ENCODE measurements at places on chromosomes 6 and 20. TPM values are rescaled to one million over a fixed set of nuclear protein-coding genes. Genes with fewer than 3 reads are reported as not detected.

MEP1A gene
- not detected for total RNA-seq

TMEM244 gene
- total RNA-seq = not detected

OSBPL2 gene
- 58.5 TPM for total RNA-seq

GPX5 gene
- total RNA-seq = not detected

TCF21 gene
- total RNA-seq = not detected

DNA sequence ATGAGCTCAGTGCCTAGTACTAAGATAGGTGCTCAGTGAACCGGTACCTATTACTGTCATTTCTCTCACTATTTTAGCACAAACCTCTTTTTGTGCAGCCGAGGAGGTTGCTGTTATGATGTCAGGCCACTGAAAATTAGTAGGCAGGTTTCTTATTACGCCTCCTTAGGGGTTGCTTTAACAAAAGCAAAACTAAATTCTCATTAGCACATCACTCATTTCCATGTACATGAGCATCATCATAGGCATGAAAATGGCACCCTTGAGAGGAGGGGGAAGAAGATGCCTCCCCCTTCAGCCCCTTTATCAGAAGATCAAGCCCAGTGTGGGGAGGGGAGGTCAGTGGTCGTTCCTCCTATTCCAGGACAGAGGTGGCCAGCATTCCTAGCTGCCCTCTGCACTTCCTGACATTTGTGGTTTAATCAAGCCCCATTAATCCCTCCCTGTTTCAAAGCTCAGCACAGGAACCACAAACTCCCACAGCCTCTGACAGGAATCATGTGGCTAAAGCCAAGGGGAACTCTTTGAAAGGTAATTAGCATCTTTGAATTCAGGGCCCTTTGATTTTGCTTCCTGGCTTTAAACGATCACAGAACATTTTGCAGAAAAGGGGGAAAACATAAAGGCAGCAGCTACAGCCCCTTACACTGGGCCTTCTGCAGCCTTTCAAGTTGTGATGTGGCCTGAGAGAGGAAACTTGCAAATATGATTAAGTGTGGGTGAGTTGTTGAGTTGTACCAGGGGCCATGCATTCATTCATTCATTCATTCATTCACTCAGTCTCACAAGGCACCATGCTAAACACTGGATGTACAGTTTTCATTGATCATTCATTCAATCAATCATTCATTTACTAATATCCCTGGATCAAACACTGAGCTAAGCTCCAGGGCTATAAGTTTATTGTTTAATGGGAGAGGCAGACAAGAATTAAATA, 31.9 kb upstream of the PSMF1 start:
- H3K4me1 ChIP-seq = no peaks in the 10 kb centered on the region
- H3K36me3 ChIP-seq = no peaks in the 10 kb centered on the region
- no peak for DNase-seq
- no peak overlapping the region for H3K27ac ChIP-seq
- no peak overlapping the region for H3K4me3 ChIP-seq

DNA sequence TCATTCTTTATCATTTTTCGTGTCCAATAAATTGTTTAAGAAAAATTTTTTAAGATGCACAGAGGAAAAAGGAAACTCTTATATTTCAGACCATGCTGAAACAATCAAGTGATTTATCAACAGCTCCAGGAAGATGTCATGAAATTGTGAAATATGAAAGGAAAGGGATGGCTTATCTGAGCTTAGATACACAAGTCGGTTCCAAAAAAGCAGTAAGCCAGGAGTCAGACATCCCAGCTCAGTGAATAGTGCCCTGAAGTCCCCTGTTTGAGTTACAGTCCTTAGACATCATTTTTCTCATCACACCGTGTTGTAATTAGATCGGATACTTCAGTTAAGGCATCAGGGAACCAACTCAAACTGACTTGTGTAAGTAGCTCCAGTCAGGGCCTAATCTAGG, 91.0 kb upstream of the SSTR4 start:
- H3K27me3 ChIP-seq = no peaks in the 10 kb centered on the region
- no peak overlapping the region for H3K4me3 ChIP-seq
- DNase-seq = no peak
- no peaks in the 10 kb centered on the region for H3K4me1 ChIP-seq
- H3K36me3 ChIP-seq = no peaks in the 10 kb centered on the region

DNA sequence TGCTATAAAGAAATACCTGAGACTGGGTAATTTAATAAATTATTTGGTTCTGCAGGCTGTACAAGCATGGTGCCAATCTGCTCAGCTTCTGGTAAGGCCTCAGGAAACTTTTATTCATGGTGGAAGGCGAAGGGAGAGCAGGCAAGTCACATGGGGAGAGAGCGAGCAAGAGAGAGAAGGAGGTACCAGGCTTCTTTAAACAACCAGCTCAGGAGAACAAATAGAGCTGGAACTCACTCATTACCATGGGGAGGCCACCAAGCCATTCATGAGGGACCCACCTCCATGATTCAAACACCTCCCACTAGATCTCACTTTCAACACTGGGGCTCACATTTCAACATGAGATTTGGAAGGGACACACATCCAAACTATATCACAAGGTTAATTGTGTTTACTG, 44.9 kb upstream of the CRISP1 start:
- no peaks in the 10 kb centered on the region for H3K27me3 ChIP-seq
- H3K4me3 ChIP-seq = no peak overlapping the region
- H3K4me1 ChIP-seq = no peaks in the 10 kb centered on the region
- no peaks in the 10 kb centered on the region for H3K36me3 ChIP-seq

DNA sequence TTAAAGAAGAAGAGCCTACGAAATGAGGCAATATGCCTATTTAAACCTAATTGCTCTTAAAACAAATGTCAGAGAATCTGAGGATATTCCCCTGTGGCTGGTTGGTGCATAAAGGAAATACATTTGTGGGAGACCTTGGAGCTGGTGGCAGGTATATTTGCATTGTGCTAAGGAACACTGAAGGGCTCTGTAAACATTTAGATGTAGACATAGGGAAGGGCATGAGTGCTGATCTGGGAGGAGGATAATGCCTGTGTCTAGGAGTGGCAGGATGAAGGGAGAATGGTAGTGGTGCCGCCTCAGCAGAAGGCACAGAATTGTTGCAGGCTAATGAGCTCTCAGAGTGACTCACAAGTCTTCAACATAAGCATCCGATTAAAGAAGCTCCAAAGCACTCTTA, 85.8 kb downstream of the CD164 start:
- no peaks in the 10 kb centered on the region for H3K27me3 ChIP-seq
- DNase-seq = no peak
- peak overlapping the region; percentile 67 for H3K27ac ChIP-seq
- H3K36me3 ChIP-seq = no peaks in the 10 kb centered on the region

- no peak for DNase-seq
- H3K4me3 ChIP-seq = peak overlapping the region; percentile 31
- peaks cover 96% of the 10 kb centered on the region for H3K4me1 ChIP-seq
- no peaks in the 10 kb centered on the region for H3K27me3 ChIP-seq
- peak overlapping the region; percentile 57 for H3K27ac ChIP-seq
These were observed 115.6 kb downstream of the TCP11 start for GRCh38 chr6:35025232-35026188.

- DNase-seq = no peak
- no peaks in the 10 kb centered on the region for H3K36me3 ChIP-seq
- peaks cover 69% of the 10 kb centered on the region for H3K4me1 ChIP-seq
- H3K4me3 ChIP-seq = peak overlapping the region; percentile 2
- H3K27me3 ChIP-seq = no peaks in the 10 kb centered on the region
These were observed 7.9 kb downstream of the IGF2R start for GRCh38 chr6:159976686-159977254.

GRCh38 chr20:12416281-12416680, 498.6 kb downstream of the BTBD3 start:
- no peaks in the 10 kb centered on the region for H3K36me3 ChIP-seq
- no peak for DNase-seq
- H3K27me3 ChIP-seq = no peaks in the 10 kb centered on the region
- H3K4me3 ChIP-seq = no peak overlapping the region
- H3K4me1 ChIP-seq = no peaks in the 10 kb centered on the region

- no peak for DNase-seq
- peak overlapping the region; percentile 5 for H3K27ac ChIP-seq
- no peaks in the 10 kb centered on the region for H3K27me3 ChIP-seq
- peaks cover 32% of the 10 kb centered on the region for H3K4me1 ChIP-seq
- no peaks in the 10 kb centered on the region for H3K36me3 ChIP-seq
These were observed 174.7 kb downstream of the BACH2 start for GRCh38 chr6:90121982-90122381.

DNA sequence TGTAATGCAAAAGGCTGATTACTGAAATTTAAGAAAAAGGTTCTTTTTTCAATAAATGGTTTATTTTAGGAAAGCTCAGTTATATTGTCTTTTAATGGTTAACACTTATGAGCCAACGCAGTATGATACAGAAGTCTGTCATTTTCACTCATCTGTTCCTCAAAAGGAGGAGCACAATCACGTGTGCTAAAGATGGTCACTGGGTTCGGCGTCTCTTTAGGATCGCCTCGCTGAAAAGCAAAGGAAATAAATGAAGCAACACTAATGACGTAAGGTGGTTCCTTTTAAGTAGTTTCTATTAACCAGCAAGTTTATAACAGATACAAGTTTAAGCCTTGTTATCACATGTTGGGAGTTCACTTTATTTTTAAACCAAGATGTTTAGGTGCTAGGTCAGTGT, 125.7 kb downstream of the MAP3K4 start:
- no peak overlapping the region for H3K4me3 ChIP-seq
- H3K4me1 ChIP-seq = no peaks in the 10 kb centered on the region
- H3K27ac ChIP-seq = no peak overlapping the region
- peaks cover 22% of the 10 kb centered on the region for H3K36me3 ChIP-seq

DNA sequence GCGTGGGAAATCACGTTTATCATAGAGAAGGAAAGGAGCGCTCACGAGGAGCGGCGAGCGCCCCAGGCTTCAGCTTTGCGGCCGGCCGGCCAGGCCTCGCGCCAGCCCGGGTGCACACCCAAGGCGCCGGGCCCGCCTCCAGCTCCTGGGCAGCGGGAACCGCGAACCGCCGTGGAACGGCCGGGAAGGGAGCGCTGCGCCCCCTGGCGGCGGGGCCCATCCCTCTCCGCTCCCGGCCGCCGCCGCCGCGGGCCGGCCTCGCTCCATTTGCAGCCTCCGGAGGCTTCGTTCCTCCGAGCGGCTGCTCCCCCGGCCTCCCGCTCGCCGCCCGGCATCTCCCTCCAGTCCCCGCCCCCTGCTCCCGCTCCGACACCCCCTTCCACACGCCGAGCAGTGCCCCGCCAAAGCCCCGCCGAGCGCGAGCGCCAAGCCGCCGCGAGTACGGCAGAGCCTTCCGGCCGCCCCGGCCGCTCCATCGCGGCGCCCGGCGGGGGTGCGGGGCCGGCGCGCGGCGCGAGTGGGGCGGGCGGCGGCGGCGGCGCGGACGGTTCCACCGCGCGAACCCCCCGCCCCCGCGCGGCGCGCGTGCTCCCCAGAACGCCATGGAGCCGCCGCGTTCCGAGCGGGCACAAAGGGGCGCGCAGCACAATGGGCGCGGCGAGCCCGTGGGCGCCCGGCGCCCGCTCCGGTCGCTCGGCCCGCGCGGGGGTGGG, 946 bp downstream of the BEND3 start:
- H3K36me3 ChIP-seq = no peaks in the 10 kb centered on the region
- H3K4me3 ChIP-seq = peak overlapping the region; percentile 92
- no peaks in the 10 kb centered on the region for H3K27me3 ChIP-seq
- H3K27ac ChIP-seq = no peak overlapping the region
- peak; percentile 21 for DNase-seq

DNA sequence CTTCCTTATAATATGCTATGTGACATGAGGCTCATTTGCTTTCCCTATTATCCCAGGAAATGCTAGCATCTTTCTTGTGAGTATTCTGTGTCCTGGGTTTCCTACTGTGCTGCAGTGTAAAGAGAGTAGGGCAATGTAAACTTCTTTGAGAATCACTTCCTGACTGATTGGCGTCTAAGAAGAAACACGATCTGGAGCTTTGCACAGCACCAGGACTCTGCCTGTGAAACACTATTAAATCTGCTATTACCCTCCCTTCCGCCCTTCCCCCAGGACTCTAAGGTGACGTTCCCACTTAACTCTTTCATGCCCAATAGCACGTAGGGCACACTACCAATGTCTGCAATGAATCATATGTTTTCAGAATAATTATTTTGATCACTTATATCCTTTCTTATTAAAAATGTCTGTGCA, 607.3 kb upstream of the CITED2 start:
- H3K27ac ChIP-seq = peak overlapping the region; percentile 52
- no peak for DNase-seq
- no peaks in the 10 kb centered on the region for H3K36me3 ChIP-seq
- no peaks in the 10 kb centered on the region for H3K27me3 ChIP-seq
- peaks cover 57% of the 10 kb centered on the region for H3K4me1 ChIP-seq

- no peaks in the 10 kb centered on the region for H3K27me3 ChIP-seq
- no peaks in the 10 kb centered on the region for H3K36me3 ChIP-seq
- no peak for DNase-seq
- H3K4me1 ChIP-seq = no peaks in the 10 kb centered on the region
- no peak overlapping the region for H3K27ac ChIP-seq
- no peak overlapping the region for H3K4me3 ChIP-seq
These were observed 645.0 kb downstream of the PHF3 start for GRCh38 chr6:64280569-64280968.

- no peak for DNase-seq
- H3K4me1 ChIP-seq = no peaks in the 10 kb centered on the region
- H3K4me3 ChIP-seq = no peak overlapping the region
- H3K36me3 ChIP-seq = no peaks in the 10 kb centered on the region
These were observed 75.4 kb upstream of the ECI2 start for GRCh38 chr6:4210629-4211419.

DNA sequence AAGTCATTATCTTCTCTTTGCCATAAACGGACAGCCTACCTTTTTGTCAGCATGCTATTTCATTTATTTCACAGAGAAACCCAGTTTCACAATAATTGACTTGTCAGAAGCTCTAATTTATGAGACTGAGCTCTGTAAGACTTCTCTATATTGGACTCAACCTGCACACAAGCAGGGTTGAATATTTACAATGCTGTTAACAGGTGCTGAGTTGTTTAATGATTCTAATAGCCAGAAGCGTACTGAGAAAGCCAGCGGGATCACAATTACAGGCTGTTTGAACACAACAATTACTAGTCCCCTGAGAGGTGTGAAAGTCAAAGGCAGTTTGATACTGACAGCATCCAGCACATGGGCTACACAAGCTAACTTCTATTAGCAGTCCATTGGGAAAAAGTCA, 128.2 kb upstream of the SIM1 start:
- no peak overlapping the region for H3K27ac ChIP-seq
- DNase-seq = no peak
- H3K4me3 ChIP-seq = no peak overlapping the region
- no peaks in the 10 kb centered on the region for H3K27me3 ChIP-seq

GRCh38 chr20:33600981-33601380, 61.1 kb upstream of the C20orf144 start:
- no peaks in the 10 kb centered on the region for H3K27me3 ChIP-seq
- no peak for DNase-seq
- no peaks in the 10 kb centered on the region for H3K36me3 ChIP-seq

DNA sequence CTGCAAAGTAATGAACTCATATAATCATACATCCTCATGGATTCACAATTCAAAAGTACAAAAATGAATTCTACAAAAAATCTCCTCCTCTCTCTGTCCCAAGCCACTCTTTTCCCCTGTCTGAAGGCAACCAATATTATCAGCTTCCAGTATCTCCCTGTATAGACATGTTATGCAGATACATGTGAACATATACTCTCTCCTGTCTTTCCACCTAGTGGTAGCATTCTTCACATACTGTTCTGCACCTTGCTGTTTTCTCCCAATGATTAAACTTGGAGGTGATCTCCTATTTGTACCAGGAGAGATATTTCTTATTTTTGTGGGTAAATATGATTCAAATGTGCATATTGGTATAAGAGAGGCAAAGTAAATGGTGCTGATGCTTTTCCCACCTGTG, 416.4 kb downstream of the EPM2A start:
- peaks cover 8% of the 10 kb centered on the region for H3K4me1 ChIP-seq
- no peak overlapping the region for H3K27ac ChIP-seq
- no peaks in the 10 kb centered on the region for H3K36me3 ChIP-seq
